ENCODE measurements at places on chromosomes 13 and 19.

DNA sequence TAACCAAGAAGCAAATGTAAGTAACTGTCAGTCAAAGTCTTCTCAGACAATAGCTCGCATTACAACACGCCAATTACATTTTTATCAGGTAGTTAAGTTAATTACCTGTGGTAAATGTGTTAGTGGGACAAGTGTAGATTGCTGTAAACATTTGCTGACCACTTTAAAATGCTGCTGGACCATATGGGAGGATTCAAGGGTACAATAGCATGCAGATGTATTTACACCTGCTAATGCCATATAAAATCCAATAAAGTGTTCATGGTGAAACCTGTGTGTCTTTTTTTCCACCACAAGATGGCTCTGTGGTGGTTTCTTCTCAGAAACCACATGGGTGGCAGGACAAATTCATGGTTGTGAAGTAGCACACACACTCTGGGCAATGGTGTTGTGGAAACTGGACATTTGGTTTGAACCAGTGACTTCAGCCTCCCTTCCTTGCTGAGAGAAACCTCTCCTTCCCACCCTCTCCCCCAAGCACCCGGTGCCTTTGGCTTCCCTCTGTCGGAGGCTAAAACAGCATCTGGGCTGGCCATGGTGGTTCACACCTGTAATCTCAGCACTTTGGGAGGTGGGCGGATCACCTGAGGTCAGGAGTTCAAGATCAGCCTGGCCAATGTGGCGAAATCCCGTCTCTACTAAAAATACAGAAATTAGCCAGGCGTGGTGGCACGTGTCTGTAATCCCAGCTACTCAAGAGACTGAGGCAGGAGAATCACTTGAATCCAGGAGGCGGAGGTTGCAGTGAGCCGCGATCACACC is 18.1 kb upstream of the GTF3A start:
- no peak for DNase-seq

DNA sequence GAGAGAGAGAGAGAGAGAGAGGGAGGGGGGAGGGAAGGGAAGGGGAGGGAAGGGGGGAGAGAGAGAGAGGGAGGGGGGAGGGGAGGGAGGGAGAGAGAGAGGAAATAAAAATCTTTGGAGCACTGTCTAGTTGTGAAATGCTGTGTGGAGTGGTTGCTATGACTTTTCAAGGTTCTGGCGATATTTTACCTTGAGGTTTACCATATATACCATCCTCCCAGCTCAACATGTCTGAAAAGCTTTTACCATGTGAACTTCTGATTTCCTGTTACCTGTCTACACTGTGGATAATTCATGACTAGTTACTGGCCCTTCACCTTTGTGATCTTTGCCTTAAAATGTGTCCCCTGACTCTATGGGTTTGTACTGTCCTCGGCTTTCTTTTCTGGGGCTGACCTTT is 38.2 kb downstream of the SERP2 start:
- no peak for DNase-seq

- no peak for DNase-seq
These were observed 264.1 kb downstream of the NDFIP2 start for GRCh38 chr13:79745081-79745480.

GRCh38 chr13:74229242-74229641 is 95.0 kb upstream of the KLF12 start:
- DNase-seq, result no peak

- no peak for DNase-seq
These were observed 524.7 kb downstream of the GPC5 start for GRCh38 chr13:91922969-91923592.

GRCh38 chr13:87147076-87147475 is 524.1 kb upstream of the SLITRK5 start:
- no peak for DNase-seq

GRCh38 chr13:40564342-40565001 is 102.0 kb downstream of the FOXO1 start:
- DNase-seq, result no peak

GRCh38 chr19:51135986-51136762 is 5.9 kb upstream of the SIGLEC7 start:
- no peak for DNase-seq

GRCh38 chr19:23770672-23771250 is 12.1 kb upstream of the ZNF681 start:
- no peak for DNase-seq

GRCh38 chr19:53507523-53508442 is 30.2 kb upstream of the ZNF331 start:
- no peak for DNase-seq

- DNase-seq, result no peak
These were observed 54.5 kb downstream of the FLT3 start for GRCh38 chr13:28045861-28046260.

- DNase-seq, result no peak
These were observed 30.3 kb upstream of the PDX1 start for GRCh38 chr13:27889471-27889870.

GRCh38 chr19:576768-577438 is 4.5 kb downstream of the BSG start:
- no peak for DNase-seq

DNA sequence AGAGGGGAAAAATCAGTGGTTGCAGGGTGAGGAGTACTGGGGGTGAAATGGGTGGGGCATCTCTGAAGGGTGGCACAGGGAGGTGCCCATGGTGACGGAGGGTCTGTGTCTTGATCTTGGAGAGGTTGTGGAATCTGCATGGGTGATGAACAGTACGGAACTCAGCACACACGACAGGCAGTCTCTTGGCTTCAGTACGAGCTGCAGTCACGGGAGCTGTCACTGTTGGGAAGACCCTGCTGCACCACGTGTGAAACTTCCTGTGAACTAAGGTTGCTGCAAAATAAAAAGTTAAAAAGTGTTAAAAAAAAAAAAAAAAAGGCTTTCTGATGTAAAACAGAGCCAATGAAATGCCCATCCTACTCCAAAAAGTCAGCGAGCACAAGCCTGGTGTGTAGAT is 34.3 kb downstream of the TEX29 start:
- DNase-seq, result no peak

Measured in stimulated activated CD4-positive, alpha-beta T cell treated with anti-CD3 and anti-CD28 coated beads, Interleukin-12 subunit alpha, Interleukin-12 subunit beta, amount 100 ng/mL, for 24 hours (primary cell).